ENCODE measurements at places on chromosomes 2 and 18.

GRCh38 chr18:2986150-2986865 lies 26.6 kb downstream of the LPIN2 start:
- ATAC-seq = no peak

DNA sequence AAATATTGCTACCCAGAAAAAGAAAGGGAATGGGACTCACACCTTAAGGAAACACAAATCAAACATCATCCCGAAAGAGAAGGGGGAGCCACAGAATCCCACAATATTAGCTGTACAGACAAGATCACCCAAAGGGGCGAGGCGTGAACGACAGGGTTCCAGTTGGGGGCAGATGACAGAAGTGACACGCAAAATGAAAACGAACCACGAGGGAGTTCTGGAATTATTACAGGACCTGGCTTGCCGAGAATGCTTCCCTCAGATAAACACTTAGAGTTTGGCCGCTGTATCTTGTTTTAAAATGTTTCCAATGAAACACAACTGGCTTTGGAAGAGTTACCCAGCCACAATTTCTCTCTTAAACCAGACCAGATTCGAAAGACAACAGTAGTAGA lies 60.4 kb downstream of the C2orf76 start:
- ATAC-seq = no peak

DNA sequence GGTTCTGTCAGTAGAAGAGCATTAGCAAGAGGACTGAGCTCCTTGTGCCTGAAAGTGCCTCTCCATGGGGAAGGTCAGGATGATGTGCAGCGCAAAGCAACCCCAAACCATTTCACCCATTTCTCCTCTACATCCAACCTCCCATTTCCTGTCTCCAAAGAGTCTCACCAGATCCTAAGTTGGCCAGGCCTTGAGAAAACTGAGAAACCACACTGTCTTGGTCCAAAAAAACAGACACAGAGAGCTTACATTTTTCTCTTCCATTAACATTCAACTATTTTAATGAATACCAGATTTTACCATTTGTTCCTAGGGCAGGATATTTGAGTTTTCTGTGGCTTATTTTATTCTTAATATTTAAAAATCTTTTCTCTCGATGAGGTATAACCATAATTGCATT lies 195.0 kb downstream of the EPHA4 start:
- no peak for ATAC-seq

- ATAC-seq = no peak
Measured at GRCh38 chr2:49288902-49289700, 134.8 kb upstream of the FSHR start.

DNA sequence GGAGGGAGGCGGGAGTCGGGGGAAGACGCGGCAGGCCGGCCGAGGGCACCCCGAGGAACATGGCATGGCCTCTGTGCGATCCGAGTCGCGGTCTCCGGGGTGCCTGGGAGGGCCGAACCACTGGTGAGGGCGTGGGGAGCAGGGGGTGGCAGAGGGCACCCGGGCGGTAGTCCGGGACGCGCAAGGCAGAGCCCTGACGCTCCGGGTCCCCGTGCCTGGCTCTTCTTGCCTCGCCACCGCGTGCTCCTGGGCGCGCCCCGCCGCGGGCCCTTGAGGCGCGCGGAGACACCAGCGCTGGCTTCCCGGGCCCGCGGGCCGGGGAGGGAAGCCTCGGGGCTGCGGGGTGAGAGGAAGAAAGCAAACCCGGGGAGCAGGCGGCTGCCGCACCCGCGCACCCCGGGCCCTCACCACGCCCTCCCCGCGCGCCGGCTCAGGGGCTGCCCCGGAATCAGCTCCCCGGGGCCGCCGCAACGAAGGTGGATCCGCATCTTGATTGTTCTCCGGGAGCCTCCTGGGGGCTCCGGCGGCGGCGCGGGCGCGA lies 4.3 kb downstream of the SOX11 start:
- no peak for ATAC-seq

GRCh38 chr2:188292348-188293239 lies 920 bp downstream of the GULP1 start:
- ATAC-seq = peak; percentile 81

GRCh38 chr2:126934809-126935208 lies 36.1 kb downstream of the TEX51 start:
- no peak for ATAC-seq

DNA sequence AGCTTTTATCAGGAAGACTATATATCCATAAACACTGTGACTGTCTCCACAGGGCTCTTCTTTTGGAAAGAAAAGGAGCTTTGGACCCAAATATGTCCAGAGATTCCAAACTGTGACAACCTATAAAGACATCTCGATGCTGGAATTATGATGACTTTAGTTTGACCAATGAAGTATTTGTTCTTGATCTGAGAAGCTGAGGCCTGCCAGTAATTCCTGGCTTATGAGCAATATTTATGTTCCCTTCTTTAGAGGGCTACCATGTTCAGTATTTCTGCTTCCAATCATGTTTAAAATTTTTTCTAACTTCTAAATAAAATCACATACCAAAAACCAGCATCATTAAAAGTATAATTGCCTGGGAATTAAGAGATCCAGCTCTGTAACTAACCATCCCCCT lies 41.1 kb downstream of the FEZ2 start:
- ATAC-seq = no peak

GRCh38 chr2:132542953-132543569 lies 126.5 kb downstream of the GPR39 start:
- ATAC-seq = no peak

- no peak for ATAC-seq
Measured at GRCh38 chr18:73774811-73775509, 372.7 kb downstream of the FBXO15 start.

GRCh38 chr2:11248-11941 lies 34.9 kb downstream of the FAM110C start:
- ATAC-seq = peak; percentile 75

- no peak for ATAC-seq
Measured at GRCh38 chr2:70330476-70330875, 28.6 kb upstream of the FAM136A start.

GRCh38 chr2:168256448-168256847 lies 9.1 kb upstream of the STK39 start:
- peak; percentile 76 for ATAC-seq

DNA sequence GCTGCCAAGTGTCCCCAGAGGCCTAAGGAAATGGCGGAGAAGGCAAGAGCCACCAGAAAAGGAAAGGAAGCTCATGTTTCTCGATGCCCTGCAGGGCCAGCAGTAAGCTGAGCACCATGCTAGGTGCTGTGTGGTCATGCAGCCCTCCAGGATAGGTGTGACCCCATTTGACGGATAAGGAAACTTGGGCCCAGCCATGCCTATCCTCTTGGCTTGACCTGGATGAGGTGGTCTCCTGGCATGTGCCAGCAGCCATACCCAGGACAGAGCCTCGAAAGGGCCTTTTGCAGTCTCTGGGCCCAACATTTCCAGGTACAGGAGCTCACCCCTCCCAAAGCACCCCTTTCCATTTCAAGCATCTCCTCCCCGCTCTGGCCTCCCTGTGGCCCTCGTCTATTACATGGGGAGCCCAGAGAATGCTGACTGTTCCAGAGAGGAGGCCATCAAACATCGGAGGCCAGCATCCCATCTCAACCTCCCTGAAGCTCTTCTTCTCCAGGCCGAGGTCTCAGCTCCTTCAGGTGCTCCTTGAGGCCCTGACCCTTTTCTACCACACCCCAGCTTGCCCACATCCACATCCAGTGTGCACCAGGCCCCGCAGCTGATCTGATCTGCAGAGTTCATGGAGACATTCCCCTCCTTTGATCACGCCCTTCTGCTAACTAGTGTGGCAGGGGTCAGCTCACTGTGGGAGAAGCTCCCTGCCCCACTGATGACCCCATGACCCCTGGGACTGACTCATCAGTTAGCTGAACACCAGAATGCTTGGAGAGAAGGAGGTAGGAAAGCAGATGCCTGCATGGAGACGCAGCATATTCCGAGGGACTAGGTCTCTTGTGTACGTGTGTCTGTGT lies 208.4 kb downstream of the TNS1 start:
- no peak for ATAC-seq

GRCh38 chr2:181399027-181399426 lies 58.2 kb upstream of the ITGA4 start:
- ATAC-seq = no peak

DNA sequence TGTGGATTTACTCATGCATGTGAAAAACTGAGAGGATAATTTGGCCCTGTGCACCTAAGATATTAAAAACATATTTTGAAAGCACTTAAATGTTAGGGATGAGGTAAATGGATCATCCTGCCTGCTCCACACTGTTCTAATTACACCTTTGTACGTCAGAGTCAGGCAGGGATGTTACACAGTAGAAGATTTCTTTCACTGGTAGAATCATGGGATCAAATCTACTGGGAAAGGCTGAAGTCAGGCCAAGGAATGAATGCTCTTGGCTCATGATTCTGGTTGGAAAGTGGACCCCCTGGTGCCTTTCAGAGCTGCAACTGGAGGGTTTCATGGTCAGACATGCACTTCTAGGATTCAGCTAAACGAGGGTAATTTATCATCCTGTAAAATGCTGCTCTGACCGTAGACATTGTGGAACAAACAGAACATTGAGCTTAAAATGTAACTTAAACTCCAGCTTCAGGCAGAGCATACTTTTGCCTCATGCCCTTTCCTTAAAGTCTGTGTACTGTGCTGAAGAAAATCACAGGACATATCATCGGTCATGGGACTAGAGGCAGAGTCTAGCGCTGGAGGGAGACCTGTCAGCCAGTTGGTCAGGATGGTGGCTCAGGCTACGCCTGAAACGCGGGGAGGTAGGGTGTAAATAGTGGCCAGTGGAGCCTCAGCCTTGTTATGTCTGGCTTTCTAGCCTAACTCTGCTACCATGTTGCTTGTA lies 4.9 kb downstream of the KCNE4 start:
- ATAC-seq = no peak

GRCh38 chr2:182647499-182647787 lies 68.6 kb upstream of the DNAJC10 start:
- no peak for ATAC-seq

DNA sequence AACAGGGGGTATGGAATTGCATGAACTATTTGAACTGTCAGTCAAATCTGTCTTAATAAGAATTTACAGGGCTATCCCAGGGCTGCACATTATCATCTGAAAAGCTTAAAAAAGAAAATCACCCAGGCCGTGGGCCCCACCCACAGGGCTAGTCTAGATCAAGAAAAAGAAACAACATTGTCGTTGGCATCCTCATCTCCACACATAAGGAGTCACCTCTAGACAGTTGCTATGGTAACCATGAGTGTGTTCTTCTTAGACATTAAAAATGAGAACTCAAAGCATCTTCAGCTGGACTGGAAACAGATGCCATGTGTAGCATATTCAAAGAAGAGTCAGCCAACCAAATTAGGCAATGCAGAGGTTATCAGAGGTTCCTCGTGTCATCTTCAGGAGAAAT lies 72.3 kb upstream of the CPO start:
- no peak for ATAC-seq

DNA sequence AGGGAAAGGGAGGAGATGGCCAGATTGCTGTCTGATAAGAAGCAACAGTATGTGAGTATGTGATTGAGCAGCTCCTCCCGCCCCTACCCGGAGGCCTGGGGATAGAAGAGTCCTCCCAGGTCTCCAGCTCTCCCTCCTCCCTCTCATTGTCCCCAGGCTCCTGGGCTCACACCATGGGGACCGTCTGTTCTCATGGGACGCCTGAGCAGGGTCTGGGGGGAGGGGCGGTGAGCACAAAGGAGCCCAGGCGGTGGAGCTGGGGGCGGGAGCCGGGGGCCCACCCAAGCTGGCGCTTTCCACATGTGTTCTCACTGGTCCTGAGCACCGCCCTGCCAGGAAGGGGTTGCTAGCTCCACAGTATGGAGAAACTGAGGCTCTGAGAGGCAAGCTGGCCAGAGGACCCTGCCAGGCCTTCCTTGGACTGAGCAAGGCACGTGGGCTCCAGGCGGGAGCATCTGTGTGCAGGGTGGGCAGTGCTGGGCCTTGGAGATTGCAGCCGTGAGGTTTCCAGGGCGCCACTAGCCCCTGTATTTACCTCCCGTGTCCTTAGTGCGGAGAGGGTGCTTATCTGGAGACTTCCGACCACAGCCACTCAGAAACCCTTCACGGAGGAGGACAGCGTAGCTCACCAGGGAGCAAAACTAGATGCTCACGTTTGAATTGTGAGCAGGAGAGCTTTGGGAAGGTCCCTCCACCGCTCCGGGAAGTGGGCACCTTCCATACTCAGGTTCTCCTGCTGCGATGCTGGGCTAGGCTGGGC lies 37.4 kb downstream of the PDIA6 start:
- ATAC-seq = no peak

DNA sequence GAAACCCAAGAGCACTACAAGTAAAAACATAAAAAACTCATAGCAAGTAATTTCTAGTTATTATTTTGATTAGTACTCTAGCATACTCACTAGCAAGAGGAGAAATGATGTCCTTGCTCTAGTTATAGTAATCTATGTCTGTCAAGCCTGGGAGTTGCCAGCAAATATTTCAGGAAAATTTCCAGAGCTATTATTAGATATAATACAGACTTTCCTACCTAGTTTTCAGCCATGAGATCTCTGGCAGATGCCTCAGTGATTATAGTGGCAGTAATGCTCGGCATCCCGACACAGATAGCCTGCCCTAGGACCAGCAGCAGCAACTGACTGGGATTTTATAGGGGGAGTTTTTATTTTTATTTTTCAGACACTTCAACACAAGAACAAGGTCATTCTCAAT lies 224.4 kb downstream of the ZNF385B start:
- no peak for ATAC-seq

DNA sequence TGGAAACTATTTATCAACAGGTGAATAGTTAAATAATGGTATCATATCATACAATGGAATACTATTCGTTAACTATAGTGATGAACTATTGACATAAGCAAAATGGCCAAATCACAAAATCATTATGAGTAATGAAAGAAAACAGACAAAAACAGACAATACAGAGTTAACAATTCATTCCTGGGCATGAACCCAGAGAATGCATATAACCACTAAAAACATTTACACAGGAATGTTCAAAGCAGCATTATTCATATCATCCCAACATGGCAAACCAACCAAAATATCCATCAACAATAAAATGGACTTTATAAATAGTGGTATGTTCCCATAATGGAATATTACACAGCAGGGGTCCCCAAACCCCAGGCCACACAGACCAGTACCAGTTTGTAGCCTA lies 131.2 kb upstream of the CYP1B1 start:
- no peak for ATAC-seq
